ENCODE measurements at places on chromosomes 6 and 20.
A peak's percentile ranks its signal among the peaks of the same experiment; 100 is the strongest.

DNA sequence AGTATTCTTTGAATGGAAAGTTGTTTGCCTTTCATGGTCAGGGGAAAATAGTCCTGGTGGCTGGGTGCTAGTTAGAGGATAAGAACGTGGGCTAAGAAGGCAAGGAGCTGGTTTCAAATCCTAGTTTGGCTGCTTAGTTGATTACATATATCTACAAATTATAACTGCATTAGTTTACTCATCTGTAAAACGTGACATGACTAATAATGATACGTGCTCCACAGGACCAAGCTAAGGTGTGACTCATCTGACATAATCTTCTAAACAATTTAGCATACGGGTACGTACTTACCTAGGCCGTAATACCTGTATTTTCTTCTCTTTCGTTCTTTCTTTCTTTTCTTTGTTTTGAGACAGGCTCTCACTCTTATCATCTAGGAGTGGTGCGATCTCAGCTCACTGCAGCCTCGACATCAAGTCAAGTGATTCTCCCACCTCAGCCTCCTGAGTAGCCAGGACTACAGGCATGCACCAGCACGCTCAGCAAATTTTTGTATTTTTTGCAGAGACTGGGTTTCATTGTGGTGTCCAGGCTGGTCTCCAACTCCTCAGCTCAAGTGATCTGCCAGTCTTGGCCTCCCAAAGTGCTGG, 1274.2 kb upstream of the GJE1 start:
- DNase-seq: no peak

- DNase-seq: no peak
Measured at GRCh38 chr6:52009466-52010140, 77.8 kb downstream of the PKHD1 start.

- DNase-seq: no peak
Measured at GRCh38 chr20:5072756-5073659, 46.8 kb downstream of the PCNA start.

- DNase-seq: no peak
Measured at GRCh38 chr6:2035826-2036709, 209.3 kb downstream of the GMDS start.

DNA sequence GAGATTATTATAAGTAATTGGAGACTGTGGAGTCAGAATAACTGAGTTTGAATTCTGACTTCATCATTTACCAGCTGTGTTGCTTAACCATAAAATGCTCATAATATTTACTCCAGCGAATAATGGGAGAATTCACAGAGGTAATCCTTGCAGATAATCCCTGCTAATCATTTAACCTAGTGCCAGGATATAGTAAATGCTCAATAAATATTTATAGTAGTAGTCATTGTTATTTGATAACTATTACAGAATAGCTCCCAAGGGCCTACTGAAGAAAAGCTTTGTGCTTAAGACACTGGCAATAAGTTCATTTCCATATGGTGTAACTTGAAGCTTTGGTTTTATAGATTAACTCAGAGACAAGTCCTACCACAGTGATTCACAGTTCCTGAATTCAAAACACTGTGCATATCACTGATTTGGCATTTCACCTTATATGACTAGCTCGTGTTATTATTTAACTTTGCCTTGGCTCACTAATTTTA, 208.8 kb upstream of the PLCB4 start:
- no peak for DNase-seq

GRCh38 chr6:21161707-21162106, 431.8 kb upstream of the SOX4 start:
- no peak for DNase-seq

DNA sequence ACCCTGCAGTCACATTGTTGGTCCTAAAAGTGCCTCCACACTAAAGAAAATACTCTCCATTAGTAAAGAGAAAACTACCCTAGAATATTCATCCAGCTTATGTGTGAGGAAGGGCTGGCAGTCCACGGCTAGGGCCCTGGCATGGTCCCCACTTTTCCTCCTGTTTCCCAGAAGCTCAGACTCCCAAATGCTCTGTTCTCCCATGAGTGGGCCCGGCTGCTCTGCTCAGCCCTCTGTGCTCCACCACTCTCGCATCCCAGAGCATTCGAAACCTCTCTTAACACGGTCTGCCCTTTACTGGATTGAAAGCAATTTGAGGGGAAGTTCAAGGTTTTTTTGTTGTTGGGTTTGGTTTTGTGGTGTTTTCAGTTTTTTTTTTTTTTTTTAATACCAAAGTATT, 61.8 kb downstream of the APCDD1L start:
- DNase-seq: no peak

DNA sequence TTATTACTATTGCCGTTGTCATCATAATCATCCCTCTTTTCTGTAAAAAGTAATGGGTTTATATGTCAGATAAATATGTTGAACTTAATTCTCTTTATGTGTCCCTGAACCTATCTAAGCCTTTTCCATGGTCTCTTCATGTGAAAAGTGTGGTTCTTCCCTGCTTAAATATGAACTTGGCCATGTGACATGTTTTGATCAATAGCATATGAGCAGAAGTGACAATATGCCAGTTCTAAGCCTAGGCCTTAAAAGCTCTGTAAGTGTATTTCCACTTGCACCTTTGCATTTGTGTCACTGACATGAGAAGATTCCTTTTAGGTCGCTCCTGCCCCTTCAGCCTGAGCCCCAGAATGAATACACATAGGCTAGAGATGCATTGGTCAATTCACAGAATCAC, 188.4 kb upstream of the CCN2 start:
- DNase-seq: no peak

DNA sequence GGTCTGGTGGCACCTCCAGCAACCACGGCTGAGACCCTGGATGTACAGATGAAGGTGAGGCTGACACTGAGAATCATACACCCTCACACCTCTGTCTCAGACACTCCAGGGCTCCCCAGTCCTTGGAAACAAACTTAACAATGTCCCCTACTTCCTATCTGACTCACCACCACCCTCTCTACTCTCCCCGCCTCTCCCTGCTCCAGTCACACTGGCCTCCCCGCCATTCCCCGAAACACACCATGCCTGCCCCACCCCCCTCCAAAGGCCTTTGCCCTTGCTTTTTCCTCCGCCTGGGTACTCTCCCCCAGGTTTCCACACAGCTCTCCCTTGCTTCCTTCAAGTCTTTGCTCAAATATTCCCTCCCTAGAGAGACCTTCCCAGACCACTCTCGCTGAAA, 16.3 kb downstream of the BPI start:
- no peak for DNase-seq

DNA sequence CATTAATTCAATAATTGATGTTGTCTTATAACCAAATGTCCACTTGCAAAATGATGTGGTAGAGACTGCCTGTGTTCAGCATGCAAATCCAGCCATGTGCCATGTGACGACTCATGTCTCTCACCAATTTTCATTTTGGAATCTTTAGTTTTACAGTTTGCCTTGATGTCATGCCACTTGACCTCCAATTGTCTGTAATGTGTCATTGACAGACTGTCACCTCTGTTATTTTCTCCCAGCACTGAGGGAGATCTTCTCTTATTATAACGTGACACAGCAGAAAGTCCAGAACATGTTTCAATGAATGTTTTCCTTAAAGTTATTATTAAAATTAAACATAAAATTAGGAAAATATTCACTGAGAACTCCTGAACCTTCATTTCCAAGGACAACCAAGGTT, 56.7 kb downstream of the LAMA4 start:
- no peak for DNase-seq

DNA sequence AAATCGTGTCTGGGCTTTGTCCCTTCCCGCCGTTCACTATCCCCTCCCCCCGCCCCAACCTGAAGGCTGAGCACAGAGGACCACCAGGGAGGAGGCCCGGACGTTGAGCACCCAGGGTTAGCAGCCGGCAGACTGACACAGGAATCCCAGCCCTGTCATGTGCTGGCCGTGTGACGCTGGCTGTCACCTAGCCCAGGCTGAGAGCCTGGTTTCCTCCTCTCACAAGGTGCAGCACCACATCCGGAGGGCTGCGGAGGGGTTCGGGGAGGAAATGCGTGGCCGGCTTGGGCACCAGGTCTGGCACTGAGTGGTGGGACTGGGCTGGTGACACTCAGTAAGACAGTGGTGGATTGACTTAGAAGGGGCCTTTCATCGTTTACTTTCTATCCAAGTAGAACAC, 4.6 kb upstream of the LSM14B start:
- DNase-seq: peak; percentile 26

- DNase-seq: no peak
Measured at GRCh38 chr6:118735320-118735719, 83.9 kb upstream of the CEP85L start.

- DNase-seq: no peak
Measured at GRCh38 chr6:99013145-99013544, 65.4 kb upstream of the FBXL4 start.

- no peak for DNase-seq
Measured at GRCh38 chr6:99119109-99120031, 171.6 kb upstream of the FBXL4 start.

- no peak for DNase-seq
Measured at GRCh38 chr6:20846602-20847028, 312.4 kb downstream of the CDKAL1 start.

DNA sequence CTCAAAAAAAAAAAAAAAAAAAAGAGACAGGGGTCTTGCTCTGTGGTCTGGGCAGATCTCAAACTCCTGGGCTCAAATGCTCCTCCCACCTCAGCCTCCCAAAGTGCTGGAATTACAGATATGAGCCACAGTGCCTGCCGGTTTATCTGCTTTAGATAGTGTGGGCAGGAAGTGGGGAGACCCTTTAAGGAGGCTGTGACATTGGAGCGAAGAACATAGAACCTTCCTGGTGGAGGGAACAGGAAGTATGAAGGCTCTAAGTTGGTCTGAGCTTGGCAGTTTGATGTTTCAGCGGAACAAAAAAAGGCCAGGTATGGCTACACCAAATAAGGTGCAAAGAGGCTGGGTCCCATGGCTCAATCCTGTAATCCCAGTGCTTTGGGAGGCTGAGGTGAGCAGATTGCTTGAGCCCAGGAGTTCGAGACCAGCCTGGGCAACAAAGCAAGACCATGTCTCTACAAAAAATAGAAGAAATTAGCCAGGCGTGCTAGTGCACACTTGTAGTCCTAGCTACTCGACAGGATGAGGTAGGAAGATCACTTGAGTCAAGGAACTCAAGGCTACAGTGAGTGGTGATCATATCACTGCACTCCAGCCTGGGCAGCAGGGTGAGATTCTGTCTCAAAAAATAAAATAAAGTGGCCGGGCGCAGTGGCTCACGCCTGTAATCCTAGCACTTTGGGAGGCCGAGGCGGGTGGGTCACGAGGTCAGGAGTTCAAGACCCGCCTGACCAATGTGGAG, 8.7 kb upstream of the ZMYND8 start:
- no peak for DNase-seq

DNA sequence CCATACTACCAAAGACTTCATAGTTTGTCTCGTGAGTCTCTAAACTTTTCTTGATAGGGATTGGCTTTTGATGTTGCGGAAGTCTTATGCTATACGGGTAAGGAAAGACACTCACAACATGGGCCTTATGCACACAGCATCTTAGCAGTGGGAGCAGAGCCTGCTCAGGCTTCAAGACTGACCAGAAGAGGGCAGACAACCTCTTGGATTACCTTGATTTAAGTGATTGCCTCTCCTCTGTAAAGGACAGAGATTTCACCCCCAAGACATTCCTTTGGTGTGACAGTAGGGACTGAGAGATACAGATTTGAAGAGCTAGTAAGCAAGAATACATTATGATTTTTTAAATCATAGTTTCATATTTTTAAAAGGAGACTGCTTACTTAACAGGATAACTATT, 71.0 kb upstream of the SAMD3 start:
- no peak for DNase-seq

- no peak for DNase-seq
Measured at GRCh38 chr6:82129797-82130196, 117.7 kb downstream of the IBTK start.

DNA sequence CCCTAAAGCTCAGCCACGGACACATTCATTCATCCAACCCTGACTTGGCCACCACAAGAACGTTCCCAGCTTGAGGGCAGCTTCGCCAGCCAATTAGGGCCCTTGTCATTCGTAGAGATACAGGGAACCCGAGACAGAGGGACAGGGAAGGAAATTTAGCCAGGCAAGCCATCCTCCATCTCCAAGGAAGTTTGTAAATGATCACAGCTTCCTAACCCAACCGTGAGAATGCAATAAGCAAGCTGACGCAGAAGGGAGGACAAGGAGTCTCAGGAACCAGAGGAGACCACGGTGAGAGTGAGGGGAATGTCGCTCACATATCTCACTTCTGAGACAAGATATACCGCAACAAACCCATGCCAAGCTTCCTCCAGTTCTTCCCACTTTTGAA, 1.4 kb downstream of the TRAM2 start:
- DNase-seq: no peak

DNA sequence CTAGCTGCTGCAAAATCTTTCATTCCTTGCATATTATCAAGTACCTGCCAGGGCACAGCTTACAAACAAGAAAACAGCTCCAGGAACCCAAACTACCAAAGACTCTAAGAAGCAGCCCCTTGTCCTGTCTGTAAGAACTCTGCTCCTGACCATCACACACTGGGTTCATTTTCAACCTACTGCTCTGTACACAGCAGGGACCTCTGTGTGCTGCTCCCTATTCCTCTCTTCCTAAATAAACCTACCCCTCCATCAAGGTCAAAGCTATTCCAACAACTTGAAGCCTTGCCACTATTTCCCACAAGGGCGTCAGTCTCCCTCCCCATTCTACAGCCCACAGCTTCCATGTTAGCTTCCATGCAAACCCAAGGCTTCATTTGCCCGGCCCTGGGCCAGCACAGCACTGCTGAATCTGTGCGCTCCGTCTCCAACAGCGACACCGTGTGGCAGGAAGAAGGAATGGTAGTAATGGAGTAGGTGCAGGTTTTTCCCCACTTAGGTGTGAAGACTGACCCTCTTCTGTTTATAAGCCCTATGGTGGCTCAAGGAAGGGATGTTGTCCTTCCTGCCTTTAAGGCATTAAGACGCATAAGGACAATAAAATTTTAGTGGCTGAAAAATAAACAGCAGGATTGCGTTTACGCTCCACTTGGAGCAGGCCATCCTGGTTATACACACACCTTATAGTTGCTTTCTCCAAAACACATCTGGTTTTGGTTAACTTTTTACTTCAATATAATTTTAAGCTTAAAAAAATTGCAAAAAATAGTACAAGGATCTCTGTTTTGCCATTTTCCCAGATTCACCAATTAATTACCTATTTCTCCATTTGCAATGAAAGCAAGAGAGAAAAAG, 115.2 kb upstream of the NXT1 start:
- DNase-seq: peak; percentile 6

DNA sequence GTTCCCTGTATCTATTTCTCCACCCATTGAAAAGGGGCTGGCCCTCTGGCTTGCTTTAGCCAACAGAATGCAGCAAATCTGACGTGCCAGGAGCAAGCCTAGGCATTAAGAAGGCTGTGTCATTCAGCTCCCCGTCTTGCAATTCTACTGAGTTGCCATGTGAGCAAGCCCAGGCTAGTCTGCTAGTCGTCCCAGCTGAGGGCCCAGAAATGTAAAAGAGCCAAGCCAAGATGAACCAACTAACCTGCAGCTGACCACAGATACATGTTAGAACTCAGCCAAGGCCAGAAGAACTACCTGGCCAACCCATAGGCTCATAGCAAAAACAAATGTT, 30.1 kb downstream of the PREP start:
- DNase-seq: no peak

GRCh38 chr6:123804787-123805540, 1.3 kb downstream of the NKAIN2 start:
- no peak for DNase-seq
